ENCODE measurements at places on chromosomes 4 and X. TPM values are rescaled to one million over a fixed set of nuclear protein-coding genes. Genes with fewer than 3 reads are reported as not detected.

CENPVL2 gene
- not detected for total RNA-seq

GRCh38 chr4:132863619-132864018, 285.5 kb upstream of the PCDH10 start:
- no peaks in the 10 kb centered on the region for H3K4me1 ChIP-seq
- DNase-seq = no peak
- H3K27me3 ChIP-seq = no peaks in the 10 kb centered on the region
- no peak overlapping the region for H3K4me3 ChIP-seq

LRIT3 gene
- total RNA-seq = 0.15 TPM

DNA sequence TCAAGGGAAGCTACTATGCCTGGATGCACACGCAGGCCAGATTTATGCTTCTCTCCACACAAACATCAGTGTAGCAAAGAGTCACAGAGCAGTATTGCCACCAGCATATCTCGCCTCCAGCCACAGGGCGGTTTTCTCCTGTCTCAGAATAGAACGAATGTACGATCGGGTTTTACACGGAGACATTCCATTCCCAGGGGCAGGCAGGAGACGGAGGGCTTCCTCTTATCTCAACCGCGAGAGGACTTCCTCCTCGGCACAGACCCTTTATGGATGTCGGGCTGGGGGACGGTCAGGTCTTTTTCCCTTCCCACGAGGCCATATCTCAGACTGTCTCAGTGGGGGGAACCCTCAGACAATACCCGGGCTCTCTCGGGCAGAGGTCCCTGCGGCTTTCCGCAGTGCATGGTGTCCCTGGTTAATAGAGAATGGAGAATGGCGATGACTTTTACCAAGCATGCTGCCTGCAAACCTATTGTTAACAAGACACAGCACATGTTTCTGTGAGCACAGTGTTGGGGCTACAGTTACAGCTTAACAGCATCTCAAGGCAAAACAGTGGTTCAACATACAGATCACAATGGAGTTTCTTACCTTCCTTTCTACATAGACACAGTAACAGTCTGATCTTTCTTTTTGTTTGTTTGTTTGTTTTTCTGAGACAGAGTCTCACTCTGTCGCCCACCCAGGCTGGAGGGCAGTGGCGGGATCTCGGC, 24.1 kb downstream of the CSF2RA start:
- no peak overlapping the region for H3K27ac ChIP-seq
- no peak overlapping the region for H3K4me3 ChIP-seq
- no peaks in the 10 kb centered on the region for H3K4me1 ChIP-seq
- no peaks in the 10 kb centered on the region for H3K27me3 ChIP-seq
- no peaks in the 10 kb centered on the region for H3K36me3 ChIP-seq

DNA sequence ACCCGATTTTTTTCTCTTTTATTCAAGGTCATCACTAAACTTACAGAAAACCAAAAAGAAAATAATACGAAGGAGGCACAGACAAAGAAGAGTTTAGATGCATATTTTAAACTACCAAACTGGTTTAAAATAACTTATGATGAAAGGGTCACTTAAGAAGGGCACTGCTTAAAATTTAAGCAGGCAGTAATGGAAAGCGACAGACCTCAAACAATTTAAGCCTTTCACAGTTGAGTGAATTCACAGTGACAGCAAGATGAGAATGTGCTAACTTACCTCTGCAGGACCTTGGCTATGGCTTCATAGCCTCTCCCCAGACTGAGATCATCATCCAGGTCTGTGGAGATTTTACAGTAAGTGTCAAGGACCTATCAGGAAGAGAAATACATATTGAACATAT, 112.1 kb downstream of the TTC29 start:
- no peaks in the 10 kb centered on the region for H3K4me1 ChIP-seq
- DNase-seq = no peak
- H3K27me3 ChIP-seq = no peaks in the 10 kb centered on the region
- no peaks in the 10 kb centered on the region for H3K36me3 ChIP-seq
- H3K4me3 ChIP-seq = no peak overlapping the region

- H3K36me3 ChIP-seq = no peaks in the 10 kb centered on the region
- H3K4me1 ChIP-seq = no peaks in the 10 kb centered on the region
- no peak overlapping the region for H3K4me3 ChIP-seq
- no peak overlapping the region for H3K27ac ChIP-seq
- no peak for DNase-seq
Measured at GRCh38 chr4:83370640-83370906, 35.9 kb upstream of the HPSE start.

GRCh38 chr4:7186031-7186430, 6.3 kb upstream of the SORCS2 start:
- no peaks in the 10 kb centered on the region for H3K36me3 ChIP-seq
- H3K4me1 ChIP-seq = no peaks in the 10 kb centered on the region
- H3K27me3 ChIP-seq = no peaks in the 10 kb centered on the region
- no peak overlapping the region for H3K27ac ChIP-seq
- DNase-seq = no peak

GRCh38 chrX:72694170-72694569, 19.9 kb downstream of the PHKA1 start:
- H3K27me3 ChIP-seq = no peaks in the 10 kb centered on the region
- no peak for DNase-seq
- no peaks in the 10 kb centered on the region for H3K4me1 ChIP-seq
- H3K4me3 ChIP-seq = no peak overlapping the region
- no peaks in the 10 kb centered on the region for H3K36me3 ChIP-seq
- no peak overlapping the region for H3K27ac ChIP-seq

NALF2 gene
- total RNA-seq = 0.72 TPM

- no peak overlapping the region for H3K4me3 ChIP-seq
- H3K36me3 ChIP-seq = no peaks in the 10 kb centered on the region
- no peaks in the 10 kb centered on the region for H3K27me3 ChIP-seq
- peak; percentile 71 for DNase-seq
Measured at GRCh38 chrX:100880368-100880767, 6.2 kb upstream of the NOX1 start.

- no peaks in the 10 kb centered on the region for H3K4me1 ChIP-seq
- no peaks in the 10 kb centered on the region for H3K27me3 ChIP-seq
- no peaks in the 10 kb centered on the region for H3K36me3 ChIP-seq
- H3K27ac ChIP-seq = no peak overlapping the region
- no peak overlapping the region for H3K4me3 ChIP-seq
Measured at GRCh38 chrX:118178450-118178849, 61.8 kb upstream of the KLHL13 start.

DNA sequence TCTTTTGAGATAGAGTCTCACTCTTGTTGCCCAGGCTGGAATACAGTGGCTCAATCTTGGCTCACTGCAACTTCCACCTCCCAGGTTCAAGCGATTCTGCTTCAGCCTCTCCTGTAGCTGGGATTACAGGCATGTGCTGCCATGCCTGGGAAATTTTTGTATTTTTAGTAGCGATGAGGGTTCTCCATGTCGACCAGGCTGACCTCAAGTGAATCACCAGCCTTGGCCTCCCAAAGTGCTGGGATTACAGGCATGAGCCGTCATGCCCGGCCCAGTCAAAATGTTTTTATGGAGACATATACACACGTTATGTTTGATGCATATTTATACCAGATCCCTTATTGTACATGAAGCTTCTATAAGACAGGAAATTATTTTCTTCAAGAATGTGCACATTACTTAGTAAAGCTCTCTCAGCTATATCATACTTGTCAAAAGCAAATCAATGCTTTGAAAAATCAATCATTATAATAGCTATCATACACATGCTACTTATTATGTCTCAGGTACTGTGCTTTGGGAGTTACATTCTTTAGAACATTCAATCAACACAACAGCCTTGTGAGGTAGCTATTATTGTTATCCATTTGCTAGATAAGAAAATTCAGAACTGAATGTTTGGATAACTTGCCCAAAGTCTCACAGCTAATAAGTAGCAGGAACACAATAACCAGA, 269.2 kb downstream of the FSTL5 start:
- H3K27ac ChIP-seq = no peak overlapping the region
- no peak overlapping the region for H3K4me3 ChIP-seq
- H3K27me3 ChIP-seq = no peaks in the 10 kb centered on the region
- no peaks in the 10 kb centered on the region for H3K4me1 ChIP-seq

DNA sequence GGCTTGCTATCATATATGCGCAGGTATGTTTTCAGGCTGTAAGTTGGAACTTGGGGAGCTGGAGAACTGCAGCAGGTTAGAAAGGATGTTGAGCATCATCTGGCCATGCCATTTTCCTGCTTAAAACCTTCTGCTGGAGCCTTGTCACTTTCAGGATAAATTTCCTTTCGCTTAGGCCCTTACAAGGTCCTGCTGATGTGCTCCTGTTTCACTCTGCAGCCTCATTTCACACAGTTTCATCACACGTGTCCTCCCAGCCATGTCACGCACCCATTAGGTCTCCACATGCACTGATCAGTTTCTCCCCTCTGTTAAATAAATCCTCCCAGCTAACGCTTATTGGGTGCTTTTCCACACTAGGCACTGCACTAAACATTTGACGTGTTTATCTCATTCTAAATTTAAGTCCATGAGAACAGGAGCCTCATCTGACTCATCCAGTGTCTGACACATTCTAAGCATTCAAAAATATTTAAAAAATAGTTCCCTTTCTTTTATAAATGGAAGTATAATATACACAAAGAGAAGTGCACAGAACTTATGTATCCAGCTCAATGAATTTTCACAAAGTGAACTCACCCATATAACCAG, 14.5 kb downstream of the SOD3 start:
- peak; percentile 6 for DNase-seq
- no peak overlapping the region for H3K4me3 ChIP-seq
- no peaks in the 10 kb centered on the region for H3K36me3 ChIP-seq
- no peaks in the 10 kb centered on the region for H3K4me1 ChIP-seq
- no peak overlapping the region for H3K27ac ChIP-seq

GRCh38 chrX:86047174-86047935, at the start of gene CHM:
TSS of gene CHM (minus strand) at chrX:86047558. CDS start at chrX:86047532, 26 bp downstream.
- H3K4me3 ChIP-seq = peak within 1 kb of the TSS; percentile 45
- H3K36me3 ChIP-seq = no peaks in the 10 kb centered on the region
- DNase-seq = peak; percentile 79
- peak within 1 kb of the TSS; percentile 73 for H3K27ac ChIP-seq

DNA sequence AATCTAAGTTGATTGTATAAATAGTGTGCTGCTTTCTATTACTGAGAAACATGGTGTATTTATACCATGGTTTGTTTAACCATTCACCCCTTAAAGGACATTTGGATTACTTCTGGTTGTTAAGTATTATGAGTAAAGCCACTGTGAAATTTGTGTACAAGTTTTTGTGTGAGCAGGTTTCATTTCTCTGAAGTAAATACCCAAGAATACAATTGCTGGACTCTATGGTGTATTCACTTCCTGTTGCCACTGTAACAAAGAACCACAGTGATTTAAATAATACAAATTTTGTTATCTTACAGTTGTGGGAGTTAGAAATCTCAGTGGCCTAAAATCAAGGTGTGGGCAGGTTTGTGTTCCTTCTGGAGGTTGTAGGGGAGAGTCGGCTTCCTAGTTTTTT, 869.6 kb downstream of the CCSER1 start:
- no peaks in the 10 kb centered on the region for H3K36me3 ChIP-seq
- H3K4me1 ChIP-seq = no peaks in the 10 kb centered on the region
- no peak overlapping the region for H3K27ac ChIP-seq

GRCh38 chr4:86957215-86957614, 22.4 kb downstream of the AFF1 start:
- H3K27me3 ChIP-seq = no peaks in the 10 kb centered on the region
- H3K4me3 ChIP-seq = no peak overlapping the region
- H3K4me1 ChIP-seq = peaks cover 3% of the 10 kb centered on the region

CACNA1F gene
- total RNA-seq = 1.0 TPM

DNA sequence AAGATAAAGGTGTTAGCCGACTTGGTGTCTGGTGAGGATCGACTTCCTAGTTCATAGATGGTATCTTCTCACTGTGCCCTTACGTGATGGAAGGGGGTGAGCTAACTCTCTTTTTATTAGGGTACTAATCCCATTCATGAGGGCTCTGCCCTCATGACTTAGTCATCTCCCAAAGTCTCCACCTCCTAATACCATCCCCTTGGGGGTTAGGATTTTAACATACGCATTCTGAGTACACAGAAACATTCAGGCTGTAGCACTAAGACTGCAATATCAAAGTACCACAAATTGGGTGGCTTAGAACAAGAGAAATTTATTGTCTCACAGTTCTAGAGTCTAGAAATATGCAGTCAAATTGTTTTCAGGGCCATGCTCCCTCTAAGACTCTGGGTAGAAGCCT, 58.0 kb upstream of the IL13RA1 start:
- no peaks in the 10 kb centered on the region for H3K36me3 ChIP-seq
- no peak overlapping the region for H3K4me3 ChIP-seq
- H3K27ac ChIP-seq = no peak overlapping the region
- no peaks in the 10 kb centered on the region for H3K4me1 ChIP-seq
- H3K27me3 ChIP-seq = no peaks in the 10 kb centered on the region

IDUA gene
- total RNA-seq = 18.8 TPM

SEPTIN6 gene
- total RNA-seq = 21.2 TPM

ANAPC4 gene
- total RNA-seq = 24.8 TPM

SPANXA1 gene
- not detected for total RNA-seq

MAGEB6 gene
- not detected for total RNA-seq

ASB9 gene
- 3.6 TPM for total RNA-seq

BTK gene
- 3.0 TPM for total RNA-seq

DNA sequence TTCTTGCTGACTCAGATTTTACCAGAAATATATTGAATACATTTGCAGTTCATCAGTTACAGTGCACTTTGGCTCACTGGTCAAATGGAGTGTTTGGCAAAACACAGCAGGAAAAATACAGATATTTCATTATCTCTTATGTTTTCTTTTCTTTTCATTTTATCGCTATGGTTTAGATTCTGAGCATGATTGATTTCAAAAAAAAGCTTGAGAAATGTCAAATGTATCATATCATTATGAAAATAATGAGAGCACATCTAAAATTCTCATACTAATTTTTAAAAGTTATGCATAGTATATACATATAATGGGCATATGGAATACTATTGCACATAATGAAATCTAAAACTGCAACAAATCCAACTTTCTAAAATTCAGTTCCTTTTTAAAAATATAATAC, 593.8 kb upstream of the PCDH7 start:
- no peak for DNase-seq
- no peaks in the 10 kb centered on the region for H3K27me3 ChIP-seq
- no peak overlapping the region for H3K4me3 ChIP-seq
- no peak overlapping the region for H3K27ac ChIP-seq

All from colonic mucosa (tissue), 4 donors.